Esophagus squamous epithelium (tissue), 5 donors: ENCODE measurements at places on chromosomes 7 and 10.

DNA sequence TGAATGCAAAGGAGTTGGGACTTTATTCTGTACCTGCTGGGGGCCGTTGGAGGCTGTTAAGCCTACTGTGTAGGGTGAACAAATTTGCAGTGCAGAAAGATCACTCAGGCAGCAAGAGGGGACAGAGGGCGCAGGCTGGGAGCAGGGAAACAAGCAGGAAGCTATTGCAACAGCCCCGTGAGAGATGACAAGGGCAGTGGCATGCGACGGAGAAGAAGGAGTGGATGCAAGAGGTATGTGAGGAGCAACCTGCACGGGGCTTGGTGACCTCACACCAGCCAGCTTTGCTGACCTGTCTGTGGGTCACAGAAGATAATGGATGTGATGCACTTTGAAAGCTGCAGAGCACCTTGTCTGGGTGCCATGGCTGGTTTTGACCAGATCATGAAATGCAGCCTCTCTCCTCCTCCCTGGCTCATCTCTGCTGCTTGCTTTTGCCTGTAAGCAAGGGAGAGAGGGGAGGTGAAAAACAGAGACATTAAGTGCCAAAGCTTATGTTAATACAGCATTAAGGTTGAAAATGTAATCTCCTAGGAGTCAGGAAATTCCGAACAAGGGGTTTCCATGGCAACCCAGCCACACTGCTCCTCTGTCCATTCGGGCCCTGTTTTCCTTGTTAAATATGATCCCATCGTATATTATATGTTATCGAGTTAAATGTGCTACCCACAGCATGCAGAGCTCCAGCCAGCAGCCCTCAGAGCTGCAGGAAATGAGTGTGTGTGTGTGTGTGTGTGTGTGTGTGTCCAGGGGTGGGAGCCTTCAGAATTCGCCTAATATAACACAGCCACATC is 314.3 kb upstream of the ZMIZ1 start:
- DNase-seq, result no peak

- no peak for DNase-seq
Observed at GRCh38 chr10:97919012-97919411, 69.4 kb downstream of the GOLGA7B start.

- no peak for DNase-seq
Observed at GRCh38 chr10:110208614-110209453, 1.4 kb downstream of the MXI1 start.

GRCh38 chr7:152136686-152137085 is 111.2 kb downstream of the GALNT11 start:
- no peak for DNase-seq

- DNase-seq, result no peak
Observed at GRCh38 chr7:6655636-6656385, 18.7 kb downstream of the ZNF316 start.

DNA sequence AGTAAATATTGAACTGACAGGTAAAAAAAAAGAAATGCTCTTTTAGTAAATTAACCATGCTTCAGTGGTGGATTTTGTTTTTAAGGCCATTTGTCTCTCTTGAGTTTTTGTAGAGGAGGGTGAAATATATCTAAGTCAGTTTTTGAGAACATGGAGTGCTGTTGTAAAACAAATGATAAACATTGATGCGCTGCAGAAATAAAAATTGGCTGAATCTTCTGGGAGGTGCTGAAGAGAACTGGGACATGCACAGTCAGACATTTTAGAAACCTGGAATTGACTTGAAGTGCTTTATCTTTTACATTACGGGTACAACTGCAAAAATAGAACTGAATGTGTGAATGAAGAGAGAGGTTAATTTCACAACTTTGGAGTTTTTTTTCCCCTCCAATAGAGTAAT is 203.0 kb upstream of the HDAC9 start:
- DNase-seq, result no peak

DNA sequence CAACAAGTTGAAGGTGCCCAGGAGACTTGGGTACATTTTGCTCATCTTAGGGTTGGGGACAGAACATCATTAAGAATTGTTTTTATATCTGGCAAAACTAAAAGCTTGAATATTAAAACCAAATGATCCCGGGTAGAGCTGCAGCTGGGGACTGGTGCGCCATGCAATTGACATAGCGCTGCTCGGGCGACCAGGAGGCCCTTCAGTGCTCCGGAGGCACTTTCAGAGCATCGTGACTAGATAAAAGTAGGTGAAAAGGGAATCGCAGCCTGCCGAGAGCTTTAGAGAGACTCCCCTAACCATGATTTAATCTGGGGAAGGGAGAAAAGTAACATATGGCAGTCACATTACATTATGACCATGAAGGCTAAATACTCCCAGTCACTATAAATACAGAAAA is 21.4 kb downstream of the FOXK1 start:
- DNase-seq, result no peak

GRCh38 chr7:29314148-29314547 is 119.6 kb downstream of the CHN2 start:
- no peak for DNase-seq

- DNase-seq, result no peak
Observed at GRCh38 chr7:134755422-134756022, 23.9 kb upstream of the CALD1 start.

DNA sequence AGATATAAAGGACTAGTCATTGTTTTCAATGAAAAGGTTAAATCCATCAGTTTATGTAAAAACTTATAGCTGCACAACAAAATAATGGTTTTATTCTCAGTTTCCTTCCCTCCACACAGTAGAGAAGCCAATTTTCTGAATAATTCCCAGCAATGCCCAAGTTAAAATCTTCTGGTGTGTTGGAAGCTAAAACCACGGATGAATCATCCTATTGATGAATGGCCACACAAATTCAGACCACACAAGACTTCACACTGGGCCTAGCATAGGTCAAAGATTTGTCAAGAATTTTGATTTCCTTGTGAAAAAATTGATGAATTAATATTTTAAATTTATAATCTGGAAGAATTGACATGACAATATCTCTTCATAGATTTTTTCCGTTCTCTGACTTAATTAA is 617.6 kb downstream of the INHBA start:
- no peak for DNase-seq

DNA sequence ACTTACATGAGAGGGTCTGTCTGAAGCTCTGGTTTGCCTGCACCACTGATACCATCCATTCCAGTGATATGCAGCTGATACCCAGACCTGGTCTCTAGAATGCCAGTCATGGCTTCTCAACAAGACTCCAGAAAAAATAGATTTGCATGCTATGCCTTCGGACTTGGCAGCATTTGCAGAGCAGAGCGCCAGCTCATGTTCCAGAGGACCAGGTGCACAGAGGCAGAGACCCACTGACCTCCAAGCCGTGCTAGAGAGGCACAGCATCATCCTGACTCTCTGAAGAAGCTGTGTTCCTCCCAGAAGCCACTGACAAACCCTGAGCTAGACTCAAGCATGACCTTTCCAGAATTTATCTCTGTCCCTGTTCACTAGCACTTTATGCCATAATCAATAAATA is 6.9 kb upstream of the PRKAG2 start:
- DNase-seq, result no peak

DNA sequence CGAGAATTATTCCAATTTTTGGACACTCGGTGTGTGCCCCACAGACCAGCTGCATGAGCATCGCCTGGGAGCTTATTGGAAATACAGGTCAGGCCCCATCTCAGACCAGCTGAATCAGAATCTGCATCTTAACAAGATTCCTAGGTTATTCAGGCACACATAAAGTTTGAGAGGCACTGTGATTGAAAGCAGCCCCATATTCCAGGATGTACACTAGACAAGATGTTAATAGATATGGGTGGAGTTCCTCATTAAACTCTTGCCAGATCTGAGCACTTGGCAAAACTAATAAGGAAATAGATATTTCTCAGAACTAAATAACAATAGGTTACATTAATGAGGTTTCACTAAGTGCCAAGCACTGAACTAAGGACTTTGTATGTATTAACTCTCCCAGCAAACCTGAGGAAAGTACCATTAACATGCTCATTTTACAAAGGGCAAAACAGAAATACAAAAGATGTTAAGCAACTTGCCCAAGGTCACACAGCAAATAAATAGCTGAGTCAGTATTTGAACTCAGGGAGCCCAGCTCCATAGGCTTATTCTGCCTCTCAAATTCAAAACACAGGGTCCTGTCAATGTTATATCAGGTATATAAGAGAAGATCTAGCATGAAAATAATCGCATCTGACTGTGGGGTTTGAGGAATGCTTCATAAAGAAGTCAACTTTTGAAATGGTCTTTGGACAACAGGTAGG is 29.9 kb downstream of the PPP1R3C start:
- no peak for DNase-seq

DNA sequence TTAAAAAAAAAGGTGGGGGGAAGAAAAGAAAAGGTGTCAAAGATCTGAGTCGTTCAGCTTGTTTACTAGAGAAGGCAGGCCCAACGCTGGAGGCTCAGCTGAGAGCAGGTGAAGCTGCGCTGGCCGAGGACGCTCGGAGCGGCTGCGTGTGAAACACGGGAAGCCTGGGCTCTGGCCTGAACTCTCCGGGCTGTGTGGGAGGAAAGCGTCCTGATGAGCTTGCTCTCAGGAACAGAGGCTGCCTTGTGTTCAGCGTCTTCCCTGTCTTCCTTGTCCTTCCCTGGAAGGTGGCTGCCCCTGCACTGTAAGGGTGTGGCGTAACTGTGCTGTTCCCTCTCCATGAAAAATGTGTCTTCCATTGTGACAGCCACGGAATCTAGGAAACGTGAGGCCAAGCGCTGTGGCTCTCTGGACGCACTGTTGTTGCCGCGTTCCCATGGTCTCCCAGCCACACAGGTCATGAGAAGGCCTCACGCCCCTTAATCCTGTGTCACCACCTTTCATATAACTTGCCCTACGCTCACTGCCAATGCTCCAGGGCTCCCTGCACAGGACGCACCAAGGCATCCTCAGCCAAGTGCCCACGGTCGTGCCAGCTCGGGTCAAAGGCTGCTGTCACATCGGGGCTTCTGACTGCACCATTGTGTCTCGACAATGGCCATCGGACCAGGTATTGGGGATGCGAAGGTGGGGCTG is 15.8 kb downstream of the IL15RA start:
- no peak for DNase-seq

GRCh38 chr7:107041097-107041496 is 3.4 kb upstream of the PRKAR2B start:
- no peak for DNase-seq

- no peak for DNase-seq
Observed at GRCh38 chr7:140594131-140594691, 46.4 kb downstream of the DENND2A start.

DNA sequence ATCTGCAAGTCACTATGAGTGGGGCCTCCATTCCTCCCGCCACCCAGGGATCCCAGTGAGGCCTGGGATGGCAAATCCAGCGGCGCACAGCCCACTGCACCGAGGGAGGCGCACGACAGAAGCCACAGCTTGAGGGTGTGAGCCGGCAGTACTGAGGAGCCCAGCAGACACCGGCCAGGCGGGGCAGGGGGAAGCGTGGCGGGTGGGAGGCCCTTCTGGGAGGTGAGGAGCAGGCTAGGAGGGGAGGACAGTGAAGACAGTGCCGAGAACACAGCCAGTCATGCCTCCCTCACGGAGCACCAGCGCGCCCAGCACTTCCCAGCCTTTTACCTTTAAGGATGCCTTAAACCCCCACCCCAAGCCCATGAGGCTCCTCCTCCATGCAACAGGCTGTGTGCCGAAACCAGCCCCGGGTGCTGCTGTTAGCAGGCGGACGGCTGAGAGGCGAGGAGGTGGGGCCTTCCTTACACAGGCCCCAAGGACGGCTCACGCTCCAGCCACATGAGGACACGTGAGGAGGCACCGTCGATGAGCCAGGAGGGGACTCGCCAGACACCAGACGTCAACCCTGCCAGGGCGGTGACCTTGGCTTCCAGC is 258.5 kb downstream of the PTPRN2 start:
- no peak for DNase-seq

DNA sequence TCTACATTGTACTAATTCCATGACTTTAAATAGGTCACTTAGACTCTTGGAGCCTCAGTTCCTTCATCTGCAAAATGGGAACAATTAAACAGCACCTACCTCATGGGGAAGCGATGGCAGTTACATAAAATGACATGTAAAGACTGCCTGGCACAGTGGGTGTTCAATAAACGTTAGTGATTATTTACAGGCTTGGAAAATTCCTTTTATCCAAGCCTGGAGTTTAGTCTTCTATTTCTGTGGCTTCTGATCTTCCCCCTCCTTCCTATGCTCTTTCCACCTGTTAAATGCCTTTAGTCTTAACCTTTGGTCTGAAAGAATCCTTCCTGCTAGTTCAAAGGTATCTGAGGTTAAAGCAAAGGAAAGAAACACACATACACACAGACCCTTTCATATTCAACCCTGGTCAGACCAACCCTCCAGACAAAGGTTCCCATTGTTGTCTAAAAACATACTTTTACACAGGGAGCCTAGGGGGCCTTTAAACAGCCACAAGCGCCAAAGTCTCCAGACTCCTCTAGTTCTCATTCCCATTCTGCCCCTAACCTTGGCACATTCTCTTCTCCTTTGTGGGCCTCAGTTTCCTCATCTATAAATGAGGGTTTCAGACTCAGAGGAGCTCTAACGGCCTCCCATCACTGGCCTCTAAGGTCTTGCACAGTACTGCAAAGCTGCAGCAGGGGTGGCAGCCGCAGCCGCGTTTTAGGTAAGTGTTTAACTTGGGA is 21.4 kb downstream of the SORBS1 start:
- no peak for DNase-seq
